ENCODE measurements at places on chromosomes 7 and 10.

DNA sequence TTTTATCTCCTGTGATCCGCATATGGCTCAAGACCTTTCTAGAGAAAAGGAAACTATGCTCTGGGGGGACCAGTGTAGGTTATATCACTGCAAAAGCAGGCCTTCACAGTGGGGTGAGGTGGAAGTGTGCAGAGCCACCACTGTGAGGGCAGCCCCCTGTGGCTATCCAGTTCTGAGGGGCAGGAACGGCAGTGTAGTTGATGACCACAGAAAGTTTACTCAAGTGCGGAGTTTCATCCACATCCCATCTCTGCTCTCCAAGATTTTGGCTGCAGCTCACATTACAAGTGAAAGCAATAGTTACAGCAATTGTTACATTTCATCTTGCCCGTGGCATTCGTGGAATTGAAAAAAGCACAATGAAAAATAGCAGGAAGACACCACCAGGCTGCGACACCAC lies 345.9 kb upstream of the GALNT17 start:
- no peak for DNase-seq

DNA sequence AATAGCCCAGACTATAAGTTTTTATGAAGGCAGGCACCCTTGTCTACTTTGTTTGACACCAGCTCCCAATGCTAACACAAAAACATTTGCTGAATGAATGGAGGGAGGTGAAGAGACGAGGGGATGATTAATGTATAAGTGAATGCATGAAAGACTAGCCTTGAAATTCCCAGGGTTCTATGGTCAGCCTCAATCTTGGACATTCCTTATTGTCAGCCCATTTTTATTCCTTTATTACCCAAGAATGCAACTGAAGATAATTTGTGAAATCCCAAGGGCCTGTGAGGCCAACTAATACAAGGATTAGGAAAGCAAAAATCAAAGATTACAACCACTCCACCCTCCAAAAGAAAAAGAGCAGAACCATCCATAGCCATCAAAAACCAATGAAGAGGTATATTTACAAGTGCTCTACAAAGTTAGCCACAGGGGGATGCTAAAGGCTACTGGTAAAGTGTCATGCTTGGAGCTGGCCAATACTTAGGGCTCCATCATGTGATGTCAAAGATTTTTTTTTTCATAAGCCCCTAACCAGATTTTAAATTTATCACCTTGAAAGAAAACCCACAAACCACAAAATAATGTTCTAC lies 40.0 kb upstream of the ASAH2 start:
- no peak for DNase-seq

- no peak for DNase-seq
These were observed 25.6 kb downstream of the SND1 start for GRCh38 chr7:127677433-127678230.

DNA sequence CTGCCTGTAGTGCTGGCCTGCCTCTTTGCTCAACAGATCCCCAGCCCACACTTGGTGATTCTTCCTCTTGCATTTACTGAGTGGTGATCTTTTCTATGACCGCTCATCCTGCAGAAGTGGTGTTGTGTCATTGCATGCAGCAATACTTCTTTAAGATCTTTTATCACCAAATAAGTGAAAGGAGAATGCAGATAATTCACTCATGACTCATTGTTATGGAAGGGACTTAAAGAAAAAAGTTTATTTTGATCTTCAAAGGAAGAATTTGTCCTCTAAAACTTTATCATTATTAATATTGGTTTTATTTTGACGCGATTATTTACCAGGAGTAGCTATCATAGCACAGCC lies 489.1 kb upstream of the CELF2 start:
- DNase-seq = no peak

DNA sequence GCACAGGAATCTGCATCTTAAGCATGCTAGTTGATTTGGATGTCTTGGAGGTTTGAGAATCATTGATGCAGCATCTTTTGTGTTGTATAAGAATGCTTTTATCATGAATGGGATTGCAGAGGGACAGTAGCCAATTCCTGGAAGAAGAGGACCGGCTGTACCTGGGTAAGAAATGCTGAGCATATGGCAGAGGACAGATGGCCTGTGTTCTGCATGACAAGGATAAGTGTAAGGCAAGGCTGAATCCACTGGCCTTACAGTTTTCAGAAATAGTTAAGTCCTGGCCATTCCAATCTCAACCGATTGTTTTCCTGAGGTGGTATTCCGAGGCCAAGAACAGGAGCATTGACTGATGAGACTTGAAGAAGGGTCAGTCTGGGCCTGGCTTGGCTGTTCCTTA lies 24.4 kb upstream of the KBTBD2 start:
- no peak for DNase-seq

- no peak for DNase-seq
These were observed 487.8 kb upstream of the DPP6 start for GRCh38 chr7:153564391-153564790.

GRCh38 chr10:62819141-62819920 lies 3.2 kb upstream of the EGR2 start:
- DNase-seq = no peak

GRCh38 chr10:71539442-71540118 lies 142.9 kb downstream of the CDH23 start:
- DNase-seq = no peak

DNA sequence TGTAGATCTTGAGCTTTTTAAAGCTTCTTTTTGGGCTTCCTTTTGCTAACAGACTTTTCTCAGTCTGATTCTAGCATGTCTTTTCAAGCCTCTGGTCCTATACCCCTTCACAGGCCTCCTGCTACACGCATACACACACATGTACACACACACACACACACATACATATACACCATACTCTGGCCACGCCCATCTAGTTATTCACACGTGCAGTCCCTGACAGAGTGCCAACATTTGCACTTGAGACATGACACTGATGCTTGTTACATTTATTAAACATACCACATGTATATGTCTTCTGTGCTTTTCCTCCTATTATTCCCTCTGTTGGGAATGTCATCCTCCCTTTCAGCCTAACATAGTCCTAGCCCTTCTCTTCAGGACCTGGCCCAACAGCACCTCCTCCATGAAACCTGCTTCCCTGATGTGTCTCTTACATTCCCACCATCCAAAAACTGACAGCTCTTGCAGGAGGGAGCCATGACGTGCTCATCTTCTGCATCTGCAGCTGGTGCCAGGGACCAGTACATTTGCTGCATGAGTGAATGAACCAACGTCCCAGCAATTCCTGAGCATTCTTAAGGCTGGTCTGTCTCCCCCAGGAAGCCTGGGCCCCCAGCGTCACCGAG lies 222.1 kb downstream of the ARHGAP12 start:
- DNase-seq = no peak

DNA sequence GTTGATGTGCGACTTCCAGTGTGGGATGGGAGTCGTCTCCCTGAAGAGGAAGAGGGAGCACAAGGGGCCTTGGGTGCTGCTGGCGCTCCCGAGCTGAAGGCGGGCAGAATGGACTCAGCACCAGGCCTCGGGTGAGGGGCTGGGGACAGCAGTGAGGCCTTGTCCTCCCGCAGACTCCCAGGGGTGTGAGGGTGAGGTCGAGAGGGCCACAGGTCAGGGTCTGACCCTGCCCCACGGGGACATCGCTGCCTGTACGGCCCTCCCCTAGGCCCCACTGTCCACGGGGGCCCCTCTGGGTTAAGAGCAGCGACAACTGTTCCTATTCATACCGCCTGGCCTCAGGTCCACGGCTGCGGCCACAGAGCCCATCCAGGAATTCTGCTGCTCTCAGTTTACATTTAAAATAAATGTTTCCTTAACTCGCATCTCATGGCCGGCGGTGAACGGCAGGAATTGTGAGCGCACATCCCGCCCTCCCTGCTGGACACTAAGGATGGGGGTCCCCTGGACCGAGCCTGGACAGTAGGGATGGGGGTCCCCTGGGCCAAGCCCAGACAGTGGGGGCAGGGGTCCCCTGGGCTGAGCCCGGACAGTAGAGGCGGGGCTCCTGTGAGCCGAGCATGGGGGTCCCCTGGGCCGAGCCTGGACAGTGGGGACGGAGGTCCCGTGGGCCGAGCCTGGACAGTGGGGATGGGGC lies 61.7 kb downstream of the PDGFA start:
- peak; percentile 50 for DNase-seq

GRCh38 chr7:140649556-140650205 lies 9.1 kb upstream of the DENND2A start:
- DNase-seq = no peak

DNA sequence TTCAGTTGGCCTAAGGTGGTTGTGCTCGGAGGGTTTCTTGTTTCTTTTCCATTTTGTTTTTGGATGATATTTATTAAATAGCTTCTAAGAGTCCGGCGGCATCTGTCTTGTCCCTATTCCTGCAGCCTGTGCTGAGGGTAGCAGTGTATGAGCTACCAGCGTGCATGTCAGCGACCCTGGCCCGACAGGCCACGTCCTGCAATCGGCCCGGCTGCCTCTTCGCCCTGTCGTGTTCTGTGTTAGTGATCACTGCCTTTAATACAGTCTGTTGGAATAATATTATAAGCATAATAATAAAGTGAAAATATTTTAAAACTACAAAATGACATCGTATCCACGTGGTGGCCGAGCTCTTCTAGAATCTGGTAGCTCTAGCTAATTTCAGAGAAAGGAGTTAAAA lies 20.4 kb downstream of the GATA3 start:
- no peak for DNase-seq

DNA sequence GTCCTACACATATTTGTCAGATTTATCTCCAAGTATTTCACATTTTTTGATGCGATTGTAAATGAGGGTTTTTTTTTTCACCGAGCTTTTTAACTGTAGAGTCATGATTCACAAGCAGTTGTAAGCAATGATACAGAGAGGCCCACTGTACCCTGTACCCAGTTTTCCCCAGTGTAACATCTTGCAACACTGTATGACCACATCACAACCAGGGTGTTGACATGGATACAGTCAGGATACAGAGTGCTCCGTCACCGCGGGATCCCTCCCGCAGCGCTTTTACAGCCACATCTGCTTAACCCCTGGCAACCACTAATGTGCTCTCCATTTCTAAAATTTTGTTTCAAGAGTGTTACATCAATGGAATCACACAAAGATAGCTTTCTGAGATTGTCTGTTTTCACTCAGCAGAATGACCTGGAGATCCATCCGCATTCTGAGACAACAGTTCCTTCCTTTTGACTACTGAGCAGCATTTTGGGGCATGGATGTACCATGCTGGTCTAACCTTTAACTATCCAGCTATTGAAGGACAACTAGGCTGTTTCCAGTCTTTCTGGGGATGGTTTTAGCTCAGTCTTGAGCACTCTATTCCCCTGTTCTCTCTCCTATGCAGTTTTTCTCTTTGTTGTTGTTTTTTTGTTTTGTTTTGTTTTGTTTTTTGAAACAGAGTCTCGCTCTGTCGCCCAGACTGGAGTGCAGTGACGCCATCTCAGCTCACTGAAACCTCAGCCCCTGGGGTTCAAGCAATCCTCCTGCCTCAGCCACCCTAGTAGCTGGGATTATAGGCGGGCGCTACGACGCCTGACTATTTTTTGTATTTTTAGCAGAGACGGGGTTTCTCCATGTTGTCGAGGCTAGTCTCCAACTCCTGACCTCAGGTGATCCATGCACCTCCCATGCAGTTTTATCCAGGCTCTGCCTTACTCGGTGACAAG lies 25.9 kb downstream of the GPRIN2 start:
- peak; percentile 38 for DNase-seq

DNA sequence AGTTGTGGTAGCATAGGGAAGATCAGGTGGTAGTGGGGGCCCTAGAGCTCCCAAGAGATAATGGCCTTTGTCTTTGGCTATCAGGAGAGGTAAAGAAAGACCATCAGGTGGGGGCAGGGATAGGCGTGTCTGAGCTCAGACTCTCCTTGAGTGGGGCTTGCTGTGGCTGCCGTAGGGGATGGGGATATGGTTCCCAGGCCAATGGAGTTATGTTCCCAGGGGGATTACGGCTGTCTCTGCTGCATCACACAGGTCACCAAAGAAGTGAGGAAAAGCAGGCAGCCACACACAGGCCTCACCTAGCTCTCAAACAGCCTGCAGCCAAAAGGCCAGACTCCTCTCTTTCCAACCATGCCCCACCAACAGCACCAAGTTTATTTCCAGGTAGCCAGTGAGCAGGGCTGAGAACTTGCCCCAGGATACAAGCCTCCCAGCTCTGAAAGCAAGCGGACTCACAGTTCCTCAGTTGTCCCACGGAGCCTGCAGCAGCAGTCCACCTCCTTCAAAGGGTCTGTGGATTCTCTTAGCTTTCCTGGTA lies 37.6 kb upstream of the C1QL3 start:
- DNase-seq = no peak

DNA sequence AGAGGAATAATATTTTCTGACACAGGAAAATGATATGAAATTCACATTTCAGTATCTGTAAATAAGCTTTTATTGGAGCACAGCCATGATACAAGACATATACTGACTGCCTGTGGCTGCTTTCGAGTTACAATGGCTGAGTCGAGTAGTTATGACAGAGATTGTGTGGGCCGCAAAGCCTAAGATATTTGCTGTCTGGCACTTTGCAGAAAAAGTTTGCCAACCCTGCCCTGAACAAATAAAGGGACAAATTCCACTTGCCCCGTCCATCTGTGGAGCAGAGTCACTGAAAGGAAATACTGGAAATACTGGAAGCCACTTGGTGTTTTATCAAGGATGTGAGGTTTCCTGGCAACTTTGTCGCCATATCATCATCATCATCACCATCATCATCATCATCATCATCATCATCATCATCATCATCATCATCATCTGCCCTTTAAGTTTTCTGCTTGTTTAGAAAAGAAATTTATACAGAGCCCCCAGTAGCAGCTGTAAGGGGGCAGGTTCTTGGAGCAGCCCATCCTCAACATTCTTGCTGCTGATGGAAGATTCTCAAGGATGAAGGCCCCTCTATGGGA lies 85.8 kb downstream of the TCF7L2 start:
- no peak for DNase-seq

GRCh38 chr10:48205918-48206317 lies 68.6 kb downstream of the FRMPD2 start:
- DNase-seq = no peak

DNA sequence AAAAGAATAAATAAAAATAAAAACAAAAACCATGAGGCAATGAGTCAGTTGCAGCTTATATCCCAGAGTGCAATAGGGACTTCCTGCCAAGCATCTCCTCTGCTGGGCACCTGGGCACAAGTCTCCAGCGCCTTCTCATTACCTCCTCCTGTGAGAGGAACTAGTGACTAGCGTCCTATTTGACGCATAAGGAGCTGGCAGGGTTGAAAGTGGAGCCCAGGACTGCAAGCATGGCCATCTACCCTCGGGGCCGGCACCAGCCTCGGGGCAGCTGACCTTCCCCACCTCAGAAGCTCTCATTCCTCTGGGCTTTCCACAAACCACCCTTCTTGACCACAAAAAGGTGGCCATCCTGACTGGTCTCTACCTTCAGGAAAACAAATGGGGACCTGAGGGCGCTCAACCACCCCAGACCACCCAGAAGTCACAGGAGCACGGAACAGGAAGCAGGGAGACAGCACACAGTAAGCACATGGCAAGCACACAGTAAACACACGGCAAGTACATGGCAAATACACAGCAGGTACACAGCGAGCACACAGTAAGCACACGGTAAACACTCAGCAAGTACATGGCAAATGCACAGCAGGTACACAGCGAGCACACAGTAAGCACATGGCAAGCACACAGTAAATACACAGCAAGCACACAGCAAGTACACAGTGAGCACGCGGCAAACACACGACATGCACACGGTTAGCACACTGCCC lies 19.1 kb downstream of the CTBP2 start:
- DNase-seq = no peak

- DNase-seq = no peak
These were observed 187.0 kb downstream of the PTPN20 start for GRCh38 chr10:47098238-47098637.

All from RWPE2 (cell line).